Fibroblast of mammary gland (primary cell): ENCODE measurements at places on chromosomes 1 and 21.

DNA sequence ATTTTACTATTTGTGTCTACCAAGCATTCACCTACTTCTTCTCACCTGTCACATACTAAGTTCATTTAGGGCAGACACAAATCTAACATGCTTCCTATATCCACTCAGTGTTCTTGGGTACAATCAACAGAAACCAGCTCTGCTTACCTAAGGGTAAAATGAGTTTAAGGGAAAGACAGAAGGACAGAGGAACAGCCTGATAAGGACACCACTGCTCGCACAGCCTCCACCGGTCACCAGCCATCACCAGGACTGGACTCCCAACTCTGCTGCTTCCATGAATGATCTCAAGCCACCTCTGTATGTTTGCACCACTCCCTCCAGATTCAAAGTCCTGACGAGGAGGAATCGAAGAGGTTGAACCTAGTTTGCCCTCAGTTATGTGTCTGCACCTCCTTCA, 72.4 kb downstream of the JAK1 start:
- DNase-seq: no peak

GRCh38 chr21:42574234-42575027, 60.8 kb downstream of the SLC37A1 start:
- DNase-seq: peak; percentile 24

GRCh38 chr1:6969106-6969505, 183.9 kb downstream of the CAMTA1 start:
- peak; percentile 15 for DNase-seq

GRCh38 chr1:157497284-157497683, 55.0 kb downstream of the FCRL5 start:
- DNase-seq: no peak

DNA sequence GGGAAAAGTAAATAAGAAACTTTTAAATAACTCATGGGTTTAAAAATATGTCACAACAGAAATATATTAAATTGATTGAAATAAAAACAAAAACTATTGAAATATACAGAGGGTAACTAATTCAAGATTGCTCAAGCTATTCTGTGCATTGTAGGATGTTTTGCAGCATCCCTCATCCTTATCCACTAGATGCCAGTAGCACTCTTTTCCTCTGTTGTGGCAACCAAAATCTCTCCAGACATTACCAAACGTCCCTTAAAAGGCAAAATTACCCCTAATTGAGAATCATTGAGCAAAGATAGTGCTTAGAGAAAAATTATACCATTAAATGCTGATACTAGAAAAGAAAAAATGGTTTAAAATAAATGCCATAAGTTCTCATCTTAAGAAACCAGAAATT, 682.6 kb downstream of the RWDD3 start:
- peak; percentile 28 for DNase-seq

GRCh38 chr1:161720422-161720821, 922 bp upstream of the FCRLB start:
- no peak for DNase-seq

- no peak for DNase-seq
Observed at GRCh38 chr1:192256674-192257334, 60.0 kb upstream of the RGS21 start.

DNA sequence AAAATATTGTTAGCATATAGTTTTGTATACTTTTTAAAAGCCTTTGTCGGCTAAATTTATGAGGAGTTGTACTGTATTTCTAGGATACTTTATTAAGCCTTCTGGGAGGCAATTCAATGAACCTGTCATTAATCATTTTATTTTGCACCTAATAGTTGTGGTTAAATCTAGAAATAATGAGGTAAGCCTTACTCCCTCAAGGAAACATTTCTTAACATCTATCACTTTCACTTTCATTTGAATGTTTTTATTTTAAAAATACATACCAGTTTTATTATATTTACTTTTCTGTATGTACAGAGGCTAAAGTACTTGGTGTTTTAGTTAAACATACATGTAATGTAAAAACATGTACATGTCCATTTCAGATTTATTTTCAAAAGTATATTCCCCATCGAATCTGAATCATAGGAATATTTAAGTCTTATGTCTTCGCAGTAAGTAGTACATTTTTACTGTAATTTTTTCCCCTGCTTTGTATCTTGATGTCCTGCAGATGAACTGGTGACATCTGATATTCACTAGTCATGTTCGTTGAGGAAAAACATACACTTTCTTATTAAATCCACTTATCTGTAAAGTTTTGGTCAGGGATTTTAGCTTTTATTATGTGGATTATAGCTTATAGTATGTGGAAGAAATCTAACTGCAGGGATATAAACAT, 82.8 kb downstream of the DISP1 start:
- peak; percentile 27 for DNase-seq

DNA sequence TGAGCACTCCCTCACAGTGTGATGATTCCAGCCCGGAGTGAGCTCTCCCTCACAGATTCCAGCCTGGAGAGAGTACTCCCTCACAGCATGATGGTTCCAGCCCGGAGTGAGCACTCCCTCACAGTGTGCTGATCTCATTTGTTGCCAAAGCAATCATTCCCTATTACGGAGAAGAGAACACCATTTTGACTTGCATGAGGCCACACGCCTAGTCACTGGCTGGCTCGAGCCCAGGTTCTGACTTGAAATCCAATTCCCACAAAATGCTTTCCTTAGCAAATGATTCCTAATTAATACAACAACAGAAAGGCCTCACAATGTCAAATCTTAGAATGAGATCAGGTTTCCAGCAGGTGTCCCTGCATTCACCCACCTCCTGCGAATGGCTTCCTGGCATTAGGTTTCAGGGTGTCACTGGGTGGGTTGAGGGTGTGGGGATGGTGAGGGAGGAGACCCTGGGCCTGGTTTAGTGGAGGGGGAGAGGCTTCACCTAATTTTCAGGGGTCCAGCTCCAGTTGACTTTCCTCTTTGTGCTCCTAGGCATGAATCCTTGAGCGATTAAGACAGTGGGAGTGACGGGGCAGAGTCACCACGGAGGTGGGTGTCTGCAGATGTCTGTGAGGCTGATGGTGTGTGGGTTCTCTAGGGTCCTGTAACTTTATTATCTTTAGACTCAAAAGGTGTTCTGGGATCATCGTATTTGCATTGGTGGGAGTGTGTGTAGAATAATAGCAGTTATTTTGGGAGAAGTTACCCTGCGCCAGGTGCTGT, 158.5 kb downstream of the KCNJ6 start:
- DNase-seq: peak; percentile 2
